Omental fat pad (tissue), 4 donors: ENCODE measurements at places on chromosomes 7 and 10. TPM values are rescaled to one million over a fixed set of nuclear protein-coding genes. Genes with fewer than 3 reads are reported as not detected.

The PLAC9 gene
- 18.4 TPM for total RNA-seq

The OR2A1 gene
- total RNA-seq = 0.95 TPM

The VWA2 gene
- total RNA-seq = 0.09 TPM

The DPY19L1 gene
- 20.0 TPM for total RNA-seq

The PGAM2 gene
- not detected for total RNA-seq

The CD36 gene
- 897 TPM for total RNA-seq

The OR2A12 gene
- total RNA-seq = not detected

The PILRA gene
- total RNA-seq = 8.6 TPM

The GIMAP6 gene
- total RNA-seq = 16.8 TPM

The ATRNL1 gene
- 4.1 TPM for total RNA-seq

The PRR15 gene
- total RNA-seq = 2.8 TPM

The C10orf71 gene
- total RNA-seq = not detected

DNA sequence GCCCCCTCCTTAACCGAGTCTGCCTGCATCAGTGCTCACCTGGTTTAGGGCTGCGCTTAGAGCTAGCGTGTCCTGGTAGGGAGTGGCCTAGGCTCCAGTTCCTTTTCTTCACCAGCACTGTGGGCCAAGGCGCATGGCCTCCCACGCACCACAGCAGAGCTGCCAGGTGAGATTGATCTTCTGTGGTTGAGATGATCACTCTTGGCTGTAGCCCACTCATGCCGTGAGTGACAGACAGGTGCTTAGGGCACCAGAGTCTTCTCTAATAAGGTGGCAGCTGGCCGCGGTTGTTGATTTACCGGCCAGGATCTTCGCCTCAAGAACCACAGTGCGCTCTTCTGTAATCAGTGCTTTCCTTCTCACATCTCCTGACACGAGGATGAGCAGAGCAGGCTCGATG lies 157.2 kb upstream of the INSYN2A start:
- no peak for DNase-seq

DNA sequence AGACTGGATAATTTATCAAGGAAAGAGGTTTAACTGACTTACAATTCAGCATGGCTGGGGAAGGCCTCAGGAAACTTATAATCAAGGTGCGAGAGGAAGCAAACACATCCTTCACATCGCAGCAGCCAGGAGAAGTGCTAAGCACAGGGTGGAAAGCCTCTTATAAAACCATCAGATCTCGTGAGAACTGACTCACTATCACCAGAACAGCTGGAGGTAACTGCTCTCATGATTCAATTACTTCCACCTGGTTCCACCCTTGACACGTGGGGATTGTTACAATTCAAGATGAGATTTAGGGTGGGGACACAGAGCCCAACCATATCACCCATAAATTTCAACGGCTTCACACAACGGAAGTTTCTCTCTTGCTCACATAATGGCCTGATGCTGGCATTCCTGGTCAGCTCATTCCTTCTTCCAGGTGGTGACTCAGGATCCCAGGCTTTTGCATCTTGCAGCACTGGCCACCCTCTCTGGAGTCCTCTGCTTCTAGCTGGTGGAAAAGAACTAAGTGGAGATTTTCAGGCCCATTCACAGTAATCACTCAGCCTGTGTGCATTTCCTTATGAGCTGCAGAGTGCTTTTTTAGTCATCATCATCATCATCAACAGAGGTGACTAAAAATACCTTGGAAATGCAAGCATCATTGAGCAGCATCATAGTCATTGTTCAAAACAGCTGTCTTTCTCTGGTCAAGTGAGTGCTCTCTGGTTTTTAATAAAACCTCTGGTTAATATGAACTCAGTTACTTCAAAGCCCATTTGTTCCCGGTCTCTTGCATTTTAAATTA lies 308.1 kb downstream of the SFMBT2 start:
- no peak for DNase-seq

DNA sequence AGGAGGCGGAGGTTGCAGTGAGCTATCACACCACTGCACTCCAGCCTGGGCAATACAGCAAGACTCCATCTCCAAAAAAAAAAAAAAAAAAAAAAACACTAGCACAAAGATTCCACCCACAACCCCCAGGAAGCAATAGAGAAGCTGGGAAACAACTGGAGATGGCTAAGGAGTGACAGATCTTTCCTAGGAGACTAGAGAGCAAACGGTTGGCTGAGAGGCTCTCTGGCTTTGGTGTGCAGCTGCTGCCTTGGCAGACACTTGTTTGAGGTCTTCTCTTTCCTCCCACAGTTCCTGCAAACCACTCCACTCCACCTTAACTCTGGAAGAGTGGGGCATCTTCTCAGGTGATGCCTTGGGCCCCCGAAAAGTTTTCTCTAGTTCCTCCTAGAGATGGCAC lies 78.5 kb upstream of the LANCL2 start:
- no peak for DNase-seq

- no peak for DNase-seq
These were observed 661.6 kb upstream of the NRG3 start for GRCh38 chr10:81213370-81213769.

- DNase-seq = no peak
These were observed 76.6 kb downstream of the DNAJC1 start for GRCh38 chr10:21926949-21927348.

- DNase-seq = no peak
These were observed 234.8 kb downstream of the PHTF2 start for GRCh38 chr7:78033410-78033809.

DNA sequence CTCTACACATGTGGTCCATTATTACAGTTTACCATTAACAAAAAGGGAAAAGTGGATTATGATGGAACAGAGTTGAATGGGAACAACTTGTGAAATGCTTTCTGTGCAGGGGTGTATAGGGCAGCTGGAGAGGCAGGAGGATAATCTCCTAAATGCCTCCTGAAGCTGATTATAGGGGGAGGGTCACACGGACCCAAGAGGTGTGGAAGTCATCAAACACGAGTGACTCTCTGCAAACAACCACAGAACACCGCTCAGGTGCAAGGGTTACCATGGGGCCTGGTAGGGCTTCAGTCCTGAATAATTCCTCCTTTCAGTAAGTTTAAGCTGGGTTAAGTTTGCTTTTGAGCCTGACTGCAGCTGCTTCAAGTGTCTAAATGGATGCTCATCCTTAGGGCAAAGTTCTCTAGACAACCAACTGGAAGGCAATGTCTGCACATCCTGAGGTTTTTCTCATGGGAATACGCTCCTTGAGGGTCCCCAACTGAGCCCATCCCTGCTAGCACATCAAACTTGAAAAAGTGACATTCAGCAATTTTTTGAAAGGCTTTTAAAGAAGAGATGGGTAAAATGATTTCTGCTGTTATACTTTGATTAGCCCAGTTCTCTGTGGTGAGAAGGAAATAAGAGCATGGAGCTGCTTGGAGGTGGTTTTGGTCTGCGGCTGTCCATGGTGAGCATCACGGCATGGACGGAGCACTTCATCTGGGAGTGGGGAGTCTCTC lies 1.9 kb downstream of the PDE6C start:
- DNase-seq = no peak

- no peak for DNase-seq
These were observed 6.5 kb downstream of the FZD8 start for GRCh38 chr10:35635576-35635975.

DNA sequence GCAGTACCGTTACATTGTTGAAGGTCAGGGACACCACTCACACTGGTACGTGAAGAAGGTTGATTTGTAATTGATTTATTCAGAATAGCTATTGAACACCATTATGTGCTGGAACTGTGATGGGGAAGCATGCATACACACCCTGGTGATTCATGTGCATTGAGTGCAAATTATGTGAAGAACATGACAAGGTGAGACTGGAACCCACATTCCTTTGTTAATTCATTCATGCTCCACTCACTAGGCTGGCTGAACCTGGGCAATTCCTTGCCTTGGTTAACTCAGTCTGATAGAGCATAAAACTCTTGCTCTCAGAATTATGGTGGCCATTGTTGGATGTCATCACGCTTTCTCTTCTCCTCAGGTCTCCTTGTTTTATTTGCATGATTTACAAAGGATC lies 67.3 kb upstream of the TPK1 start:
- no peak for DNase-seq

- DNase-seq = no peak
These were observed 268.7 kb downstream of the SEMA3A start for GRCh38 chr7:83925860-83926259.

- DNase-seq = no peak
These were observed 28.6 kb downstream of the WAC start for GRCh38 chr10:28561531-28561930.

- no peak for DNase-seq
These were observed 346.8 kb upstream of the NFE2L3 start for GRCh38 chr7:25805027-25805687.

DNA sequence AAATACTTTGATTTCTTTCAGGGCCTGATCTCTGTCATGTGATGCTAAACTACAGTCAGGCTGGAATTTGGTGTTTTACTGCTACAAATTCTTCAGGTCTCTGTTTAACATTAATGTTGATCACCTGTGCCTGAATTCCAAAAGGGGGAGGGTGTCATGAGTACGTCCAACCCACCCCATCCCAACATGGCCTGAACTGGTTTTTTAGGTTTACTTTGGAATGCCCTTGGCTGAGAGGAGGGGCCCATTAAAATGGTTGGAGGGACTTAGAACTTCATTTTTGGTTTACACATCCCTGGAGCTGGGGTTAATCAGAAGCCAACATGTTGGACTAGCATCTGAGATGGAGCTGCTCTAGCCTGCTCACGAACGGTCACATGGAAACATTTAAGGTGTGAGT lies 60.8 kb upstream of the CFAP46 start:
- DNase-seq = no peak

DNA sequence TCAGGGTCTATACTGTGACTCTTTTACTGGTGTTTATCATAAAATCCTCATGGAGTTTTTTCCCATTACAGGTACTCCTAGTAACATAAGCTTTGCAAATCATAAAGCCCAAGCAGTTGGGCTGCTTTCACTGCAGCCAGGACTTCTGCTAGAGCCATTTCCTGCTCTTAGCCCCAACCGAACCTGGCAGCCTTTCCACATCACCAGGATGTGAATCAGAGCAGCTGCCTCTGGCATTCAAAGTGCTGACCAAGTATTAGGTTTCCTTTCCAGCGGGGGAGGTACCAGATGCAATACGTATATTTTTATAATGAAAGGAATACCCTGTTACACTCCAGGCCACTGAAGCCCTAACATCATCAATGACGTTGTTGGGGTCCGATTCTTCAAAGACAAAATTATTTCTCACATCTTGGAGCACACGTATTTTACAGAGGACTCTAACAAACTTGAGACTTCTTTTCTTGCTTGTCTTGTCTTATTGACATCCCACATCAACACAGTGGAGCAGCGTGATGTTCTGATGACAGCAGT lies 3.6 kb upstream of the HTR5A start:
- DNase-seq = no peak

GRCh38 chr7:148914208-148914777 lies 30.2 kb upstream of the EZH2 start:
- no peak for DNase-seq

GRCh38 chr10:4453950-4454349 lies 372.1 kb upstream of the AKR1E2 start:
- no peak for DNase-seq
